ENCODE measurements at places on chromosomes 3 and 15. TPM values are rescaled to one million over a fixed set of nuclear protein-coding genes. Genes with fewer than 3 reads are reported as not detected.
A peak's percentile ranks its signal among the peaks of the same experiment; 100 is the strongest.

Gene ILDR1
- total RNA-seq = 0.97 TPM

Gene ATP8B4
- total RNA-seq = 4.5 TPM

Gene CAPN3
- total RNA-seq = 1.1 TPM

Gene GHSR
- not detected for total RNA-seq

DNA sequence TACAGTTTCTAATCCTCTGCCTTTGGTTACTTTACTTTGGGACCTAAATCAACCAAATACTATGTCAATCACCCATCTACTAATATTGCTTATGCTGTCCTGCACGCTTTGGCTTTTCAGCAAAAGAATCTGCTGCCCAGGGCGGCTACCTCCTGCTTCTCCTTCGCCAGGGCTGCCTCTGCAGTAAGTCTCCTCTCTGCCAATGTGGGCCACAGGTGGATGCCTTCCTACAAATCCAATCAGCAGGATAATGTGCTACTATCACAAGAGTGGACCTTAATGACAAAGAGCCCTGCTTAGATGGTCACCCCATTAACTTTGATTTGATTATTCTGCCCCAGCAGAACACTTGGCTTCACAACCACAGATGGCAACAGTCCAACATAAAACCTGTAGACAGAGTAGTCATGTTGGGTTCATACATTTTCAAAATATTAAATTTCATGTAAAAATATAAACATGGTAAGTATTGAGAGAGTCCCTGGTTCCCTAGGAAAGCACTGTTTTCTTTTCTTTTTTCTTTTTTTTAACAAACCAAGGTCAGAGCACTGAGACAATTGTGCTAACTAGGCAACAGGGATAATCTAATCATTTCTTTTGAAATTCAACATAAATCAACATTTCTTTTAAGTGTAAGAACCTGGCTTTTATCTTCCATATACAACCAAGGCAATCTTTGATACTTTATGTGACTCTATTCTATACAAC is 298.3 kb downstream of the ZBTB20 start:
- H3K36me3 ChIP-seq = no peaks in the 10 kb centered on the region
- no peaks in the 10 kb centered on the region for H3K4me1 ChIP-seq
- H3K27me3 ChIP-seq = no peaks in the 10 kb centered on the region
- no peak for DNase-seq
- H3K4me3 ChIP-seq = no peak overlapping the region

- H3K36me3 ChIP-seq = no peaks in the 10 kb centered on the region
- no peak overlapping the region for H3K27ac ChIP-seq
- DNase-seq = no peak
- no peak overlapping the region for H3K4me3 ChIP-seq
- peaks cover 46% of the 10 kb centered on the region for H3K27me3 ChIP-seq
These were observed 3.7 kb downstream of the SLC6A20 start for GRCh38 chr3:45792516-45793172.

GRCh38 chr3:101279765-101280385 is 40.5 kb downstream of the IMPG2 start:
- H3K36me3 ChIP-seq = no peaks in the 10 kb centered on the region
- H3K27me3 ChIP-seq = peaks cover 13% of the 10 kb centered on the region
- H3K4me3 ChIP-seq = no peak overlapping the region
- H3K4me1 ChIP-seq = peaks cover 6% of the 10 kb centered on the region
- no peak overlapping the region for H3K27ac ChIP-seq
- no peak for DNase-seq

GRCh38 chr3:41462103-41462691 is 262.9 kb downstream of the CTNNB1 start:
- no peaks in the 10 kb centered on the region for H3K27me3 ChIP-seq
- no peaks in the 10 kb centered on the region for H3K36me3 ChIP-seq
- H3K4me1 ChIP-seq = peaks cover 5% of the 10 kb centered on the region
- no peak overlapping the region for H3K4me3 ChIP-seq
- no peak overlapping the region for H3K27ac ChIP-seq

DNA sequence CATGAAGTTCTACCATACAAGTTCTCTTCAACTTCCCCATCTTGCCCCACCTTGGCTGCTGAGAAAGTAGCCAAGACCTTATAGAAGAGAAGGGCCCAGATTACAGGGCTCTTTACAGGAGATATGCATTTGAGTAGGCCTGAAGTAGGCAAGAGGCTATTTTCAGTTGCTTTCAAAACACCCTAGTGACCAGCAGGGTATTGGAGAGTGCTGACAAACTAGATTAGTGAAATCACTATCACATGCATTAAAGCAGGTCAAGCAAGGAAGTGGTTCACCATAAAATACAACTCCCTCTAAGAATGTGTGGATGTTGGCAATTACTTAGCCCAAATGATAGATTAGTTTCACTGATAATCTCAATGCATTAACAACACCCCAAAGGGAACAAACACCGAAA is 2.7 kb upstream of the LZTFL1 start:
- no peak for DNase-seq
- peaks cover 54% of the 10 kb centered on the region for H3K27me3 ChIP-seq
- no peak overlapping the region for H3K4me3 ChIP-seq
- no peaks in the 10 kb centered on the region for H3K36me3 ChIP-seq

GRCh38 chr3:50095352-50095998 is 6.8 kb downstream of the RBM5 start:
- no peaks in the 10 kb centered on the region for H3K27me3 ChIP-seq
- H3K36me3 ChIP-seq = peaks cover 77% of the 10 kb centered on the region
- no peak overlapping the region for H3K4me3 ChIP-seq
- no peak for DNase-seq

DNA sequence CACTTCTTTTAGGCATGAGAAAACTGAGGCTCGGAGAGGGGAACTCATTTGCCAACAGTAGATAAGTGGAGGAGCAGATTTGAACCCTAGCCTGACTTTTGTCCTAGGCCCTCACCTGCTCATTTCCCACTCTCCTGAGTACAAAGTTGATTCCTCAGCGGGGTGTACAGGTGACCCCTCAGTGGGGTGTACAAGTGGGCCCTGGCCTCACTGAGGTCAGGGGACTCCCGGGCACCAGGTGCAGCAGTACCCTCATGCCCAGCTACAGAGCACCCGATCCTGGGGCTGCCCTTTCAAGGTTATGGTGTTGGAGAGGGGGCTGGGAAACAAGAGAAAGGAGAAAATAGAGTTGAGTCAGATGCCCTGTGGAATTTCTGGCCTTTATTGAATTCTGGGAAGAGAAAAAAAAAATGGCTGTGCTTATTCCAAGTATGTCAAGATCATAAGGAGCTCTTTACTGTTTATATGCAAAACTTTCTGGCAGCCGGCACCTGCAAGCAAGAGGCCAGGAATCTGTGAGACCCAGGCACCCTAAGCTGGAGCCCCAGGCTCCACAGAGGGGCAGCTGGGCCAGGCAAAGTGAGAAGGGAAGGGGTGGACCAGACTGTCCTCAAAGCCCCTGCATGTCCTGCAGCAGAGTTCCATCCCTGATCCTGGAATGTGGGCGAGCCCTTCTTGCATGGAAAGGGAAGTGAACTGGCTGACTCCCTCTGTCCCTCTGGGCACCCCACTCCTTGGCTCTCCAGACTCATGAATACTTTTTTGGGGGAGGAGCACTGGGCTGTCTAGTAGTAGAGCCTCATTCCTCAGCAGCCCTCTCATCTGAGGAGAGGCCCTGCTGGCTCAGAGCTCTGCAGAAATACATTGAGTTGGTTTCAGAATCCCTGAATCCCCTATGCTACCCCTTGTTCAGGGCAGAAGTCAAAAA is 43.1 kb downstream of the AMOTL2 start:
- H3K36me3 ChIP-seq = no peaks in the 10 kb centered on the region
- no peak overlapping the region for H3K4me3 ChIP-seq
- H3K27ac ChIP-seq = peak overlapping the region; percentile 81
- peaks cover 63% of the 10 kb centered on the region for H3K4me1 ChIP-seq
- no peaks in the 10 kb centered on the region for H3K27me3 ChIP-seq

GRCh38 chr3:4271834-4272233 is 31.3 kb upstream of the SETMAR start:
- H3K27me3 ChIP-seq = no peaks in the 10 kb centered on the region
- H3K27ac ChIP-seq = no peak overlapping the region
- no peaks in the 10 kb centered on the region for H3K36me3 ChIP-seq
- DNase-seq = peak; percentile 80
- H3K4me3 ChIP-seq = no peak overlapping the region

DNA sequence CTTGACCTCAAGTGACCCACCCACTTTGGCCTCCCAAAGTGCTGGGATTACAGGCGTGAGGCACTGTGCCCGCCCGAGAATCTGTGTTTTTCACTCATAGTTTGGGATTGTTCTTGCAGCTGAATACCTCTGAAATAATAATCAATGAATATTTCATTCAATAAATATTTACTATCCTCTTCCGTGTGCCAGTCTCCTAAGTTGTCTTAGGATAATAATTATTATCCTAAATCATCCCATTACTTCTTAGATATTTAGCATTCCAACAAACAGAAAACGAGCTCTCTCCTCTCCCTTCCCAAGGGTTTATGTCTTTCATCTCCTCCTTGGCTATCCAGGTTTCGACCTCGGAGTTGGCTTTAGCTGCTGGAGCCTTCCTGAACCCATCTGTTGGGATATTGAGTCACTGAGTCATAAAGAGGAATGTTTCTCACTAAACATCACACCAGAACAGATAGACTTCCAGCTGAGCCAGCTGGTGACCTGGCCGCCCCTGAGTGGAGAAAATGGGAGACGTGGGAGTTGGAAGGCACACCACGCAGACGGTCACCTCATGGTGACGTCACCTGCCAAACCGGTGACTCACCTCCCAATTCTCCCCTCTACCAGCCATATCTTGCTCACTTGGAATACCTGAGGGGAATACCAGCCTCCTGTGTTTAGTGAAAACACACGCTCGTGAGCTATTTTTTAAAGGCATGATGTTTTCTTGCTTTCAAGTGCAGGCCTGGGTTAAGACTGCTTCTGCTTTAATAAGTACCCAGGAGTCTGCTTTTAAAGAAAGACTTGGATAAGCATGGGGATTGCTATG is 43.9 kb downstream of the BHLHE40 start:
- H3K4me1 ChIP-seq = 0 out of 2 replicates have a peak, but pooled peaks cover 6% of the 10 kb centered on the region
- H3K27me3 ChIP-seq = peaks cover 3% of the 10 kb centered on the region
- no peak overlapping the region for H3K4me3 ChIP-seq
- no peak overlapping the region for H3K27ac ChIP-seq
- no peaks in the 10 kb centered on the region for H3K36me3 ChIP-seq
- peak; percentile 31 for DNase-seq

Data from GM23338 (cell line).